ENCODE measurements at places on chromosomes 3 and 15. TPM values are rescaled to one million over a fixed set of nuclear protein-coding genes. Genes with fewer than 3 reads are reported as not detected.

DNA sequence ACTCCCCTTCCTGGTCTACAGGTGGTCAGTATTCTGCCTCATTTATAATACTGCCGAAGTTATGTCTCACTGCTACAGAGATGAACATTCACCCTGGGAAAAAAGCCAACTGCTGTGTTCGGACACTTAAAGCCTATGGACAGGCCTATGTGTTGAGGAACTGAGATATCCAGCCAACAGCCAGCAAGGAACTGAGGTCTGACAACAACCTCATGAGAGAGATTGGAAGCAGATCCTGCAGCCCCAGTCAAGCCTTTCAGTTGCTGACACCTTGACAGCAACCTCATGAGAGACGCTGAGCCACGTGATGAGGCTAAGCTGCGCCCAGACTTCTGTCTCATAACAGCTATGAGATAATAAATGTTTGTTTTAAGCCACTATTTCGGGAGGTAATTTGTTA, 18.2 kb upstream of the FHIT start:
- DNase-seq, result no peak

DNA sequence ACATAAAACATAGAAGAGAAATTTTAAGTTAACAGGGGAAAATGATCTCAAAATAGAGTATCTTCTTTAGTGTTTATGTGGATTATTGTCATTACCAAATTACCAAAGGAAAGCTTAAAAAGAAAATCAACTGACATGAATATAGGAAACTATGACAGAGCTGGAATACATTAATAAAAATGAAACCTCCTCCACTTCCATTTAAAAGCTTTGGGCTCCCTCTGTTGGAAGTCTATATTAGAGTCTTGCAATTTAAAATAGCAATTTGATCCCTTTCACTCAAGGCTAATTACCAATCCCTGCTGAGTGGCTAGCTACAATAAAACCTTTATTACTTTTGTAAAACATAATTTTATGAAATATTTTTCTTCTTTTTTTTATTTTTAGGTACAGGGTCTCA, 61.4 kb upstream of the IMPG2 start:
- DNase-seq, result no peak

Gene ADCY5
- 1.7 TPM for polyA plus RNA-seq

- no peak for DNase-seq
These were observed 320.7 kb downstream of the ZNF621 start for GRCh38 chr3:40845447-40845846.

DNA sequence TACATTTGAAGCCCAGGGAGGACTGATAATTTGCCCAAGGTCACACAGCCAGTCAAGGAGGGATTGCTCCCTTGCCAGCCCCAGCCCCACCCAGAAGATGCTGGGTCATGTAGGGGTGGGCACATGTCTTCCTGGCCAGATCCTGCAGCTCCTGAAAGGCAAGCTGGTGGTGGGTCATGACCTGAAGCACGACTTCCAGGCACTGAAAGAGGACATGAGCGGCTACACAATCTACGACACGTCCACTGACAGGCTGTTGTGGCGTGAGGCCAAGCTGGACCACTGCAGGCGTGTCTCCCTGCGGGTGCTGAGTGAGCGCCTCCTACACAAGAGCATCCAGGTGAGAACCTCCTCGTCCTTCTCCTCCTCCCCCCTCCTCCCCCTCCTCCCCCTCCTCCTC, 13.2 kb downstream of the ISG20 start:
- DNase-seq, result no peak

Gene UPK1B
- 8.6 TPM for polyA plus RNA-seq

DNA sequence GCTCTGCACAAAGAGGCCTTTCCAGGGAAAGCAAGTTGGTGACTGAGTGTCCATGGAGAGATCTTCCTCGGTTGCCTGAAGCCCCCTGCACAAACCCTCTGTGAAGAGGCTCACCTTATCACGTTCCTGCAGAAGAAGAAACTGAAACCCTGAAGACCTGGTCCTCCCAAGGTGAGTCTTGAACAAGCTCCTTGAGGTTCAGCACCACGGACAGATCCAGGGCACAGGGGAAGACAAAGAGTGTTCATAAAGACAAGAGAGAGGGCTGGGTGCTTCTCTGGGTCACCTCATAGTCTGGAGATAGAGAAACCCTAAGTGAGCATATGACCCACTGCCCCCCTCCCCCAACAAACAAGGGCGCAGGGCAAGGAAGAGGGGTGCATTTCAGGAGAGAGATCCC, 21.7 kb upstream of the TBC1D21 start:
- DNase-seq, result peak; percentile 80

Gene ANKRD34C
- polyA plus RNA-seq, result 0.07 TPM

Gene TM4SF1
- 38.8 TPM for polyA plus RNA-seq

DNA sequence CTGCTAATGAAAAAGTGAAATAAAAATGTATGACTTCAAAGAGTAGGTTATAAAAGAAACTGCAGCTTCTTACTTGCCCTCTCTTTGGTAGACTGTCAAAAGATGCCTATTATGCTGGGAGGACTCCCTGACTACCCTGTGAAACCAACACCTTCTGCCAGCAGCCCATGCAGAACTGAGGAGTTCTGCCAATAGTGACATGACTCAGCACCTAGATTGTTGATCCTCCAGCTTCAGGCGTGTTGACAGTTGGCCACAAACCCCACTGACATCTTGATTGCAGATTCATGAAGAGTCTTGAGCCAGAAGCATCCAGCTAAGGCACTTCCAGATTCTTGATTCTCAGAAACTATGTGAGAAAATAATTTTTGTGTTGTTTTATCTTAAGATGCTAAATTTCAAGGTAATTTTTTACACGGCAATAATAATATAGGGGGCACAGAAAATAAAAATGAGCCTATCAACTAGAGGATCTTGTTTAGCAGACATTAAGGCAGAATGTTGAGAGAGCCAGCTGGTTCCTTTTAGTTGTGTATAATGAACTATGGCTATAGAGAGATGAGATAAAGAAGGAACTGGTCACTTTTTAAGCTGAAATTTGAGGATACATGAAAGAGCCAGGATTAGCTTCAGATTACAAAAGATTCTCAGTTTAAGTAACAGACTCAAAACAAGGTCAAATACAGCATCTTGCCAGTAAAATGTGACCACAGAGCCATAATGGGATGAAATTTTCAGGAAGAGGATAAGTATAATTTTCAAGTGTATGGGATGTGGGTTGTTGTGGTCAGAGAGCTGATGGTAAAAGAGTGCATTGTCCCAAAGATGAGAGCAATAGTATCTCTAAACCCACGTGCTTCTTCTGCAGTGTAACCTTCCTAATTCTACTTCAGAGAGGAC, 588.7 kb upstream of the CBLB start:
- no peak for DNase-seq

Gene TMOD2
- 4.8 TPM for polyA plus RNA-seq

Gene CEP152
- polyA plus RNA-seq, result 3.0 TPM

Gene ARNT2
- 2.4 TPM for polyA plus RNA-seq

- no peak for DNase-seq
These were observed 42.9 kb upstream of the PLCL2 start for GRCh38 chr3:16841904-16842271.

DNA sequence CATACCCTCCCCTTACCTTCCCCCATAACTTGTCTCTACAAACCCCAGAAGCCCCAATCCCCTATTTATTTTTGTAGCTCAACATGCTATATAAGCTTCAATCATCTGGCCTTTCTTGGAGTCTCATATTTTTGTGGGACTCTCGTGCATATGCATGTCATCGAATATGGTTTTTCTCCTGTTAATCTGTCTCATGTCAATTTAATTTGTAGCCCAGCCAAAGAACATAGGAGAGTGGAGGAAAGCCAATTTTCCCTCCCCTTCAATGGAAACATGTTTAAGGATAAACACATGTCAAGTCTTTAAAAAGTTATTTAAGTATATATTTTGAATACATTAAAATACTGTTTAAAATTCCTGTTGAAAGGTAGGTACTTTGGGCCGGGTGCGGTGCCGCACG, 172.2 kb downstream of the GMNC start:
- DNase-seq, result no peak

Gene STAB1
- 315 TPM for polyA plus RNA-seq

GRCh38 chr3:195554458-195554857, 11.3 kb upstream of the PPP1R2 start:
- DNase-seq, result no peak

DNA sequence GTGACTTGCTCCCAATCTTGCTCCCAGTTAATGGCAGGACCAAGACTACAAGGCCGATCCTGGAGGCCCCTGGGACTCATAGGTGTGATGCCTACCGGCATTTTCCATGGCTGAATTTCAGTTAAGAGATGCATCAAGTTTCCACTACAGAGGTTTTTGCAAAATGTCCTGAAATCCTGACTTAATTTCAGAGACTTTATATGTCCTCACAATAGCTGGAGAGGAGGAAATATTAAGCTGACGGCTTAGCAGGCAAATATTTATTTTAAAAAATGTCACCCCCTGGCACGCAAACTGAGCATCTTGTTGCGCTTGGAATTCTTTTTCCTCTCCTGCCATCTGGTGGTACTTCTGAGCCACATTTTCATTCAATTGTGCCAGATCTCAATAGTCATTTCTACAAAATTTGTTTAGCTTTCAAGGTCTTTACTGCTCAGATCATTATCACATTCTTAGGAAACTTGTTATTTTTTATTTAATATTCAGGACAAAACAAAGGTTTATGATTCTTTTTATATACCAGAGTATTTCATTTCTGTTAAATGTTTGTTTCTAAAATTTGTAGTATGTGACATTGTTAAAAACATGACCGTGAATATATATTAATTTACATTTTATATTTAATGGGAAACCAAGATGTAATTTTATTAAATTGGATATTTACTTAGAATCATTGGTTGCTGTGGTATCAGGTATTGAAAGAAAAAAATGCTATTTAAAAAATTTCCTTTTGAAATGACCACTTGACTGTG, 189.2 kb upstream of the THRB start:
- no peak for DNase-seq

Gene IQCF5
- polyA plus RNA-seq, result not detected

GRCh38 chr15:87145696-87146095, 1066.0 kb downstream of the AGBL1 start:
- DNase-seq, result no peak

- DNase-seq, result no peak
These were observed 77.8 kb upstream of the RNU6-1 start for GRCh38 chr15:67917636-67918035.

DNA sequence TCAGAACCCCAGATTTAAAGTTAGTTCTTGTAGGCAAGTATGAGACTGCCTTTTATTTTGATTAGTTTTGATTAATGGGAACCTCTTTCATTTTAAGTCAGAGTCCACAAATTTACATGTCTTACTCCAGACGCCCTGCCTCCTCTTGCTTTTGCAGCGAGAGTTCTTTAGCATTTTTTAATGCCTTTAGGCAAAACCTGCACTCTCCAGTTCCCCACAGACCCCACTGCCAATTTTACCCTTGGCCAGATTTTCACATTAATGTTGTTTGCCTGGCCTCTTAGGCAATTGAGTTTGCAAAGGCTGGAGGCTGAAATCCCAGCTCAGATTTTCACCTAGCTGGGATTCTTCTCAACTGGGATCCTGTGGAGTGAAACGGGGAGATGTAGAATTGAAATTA, 85.8 kb downstream of the GAP43 start:
- no peak for DNase-seq

Gene LYZL4
- 0.46 TPM for polyA plus RNA-seq

DNA sequence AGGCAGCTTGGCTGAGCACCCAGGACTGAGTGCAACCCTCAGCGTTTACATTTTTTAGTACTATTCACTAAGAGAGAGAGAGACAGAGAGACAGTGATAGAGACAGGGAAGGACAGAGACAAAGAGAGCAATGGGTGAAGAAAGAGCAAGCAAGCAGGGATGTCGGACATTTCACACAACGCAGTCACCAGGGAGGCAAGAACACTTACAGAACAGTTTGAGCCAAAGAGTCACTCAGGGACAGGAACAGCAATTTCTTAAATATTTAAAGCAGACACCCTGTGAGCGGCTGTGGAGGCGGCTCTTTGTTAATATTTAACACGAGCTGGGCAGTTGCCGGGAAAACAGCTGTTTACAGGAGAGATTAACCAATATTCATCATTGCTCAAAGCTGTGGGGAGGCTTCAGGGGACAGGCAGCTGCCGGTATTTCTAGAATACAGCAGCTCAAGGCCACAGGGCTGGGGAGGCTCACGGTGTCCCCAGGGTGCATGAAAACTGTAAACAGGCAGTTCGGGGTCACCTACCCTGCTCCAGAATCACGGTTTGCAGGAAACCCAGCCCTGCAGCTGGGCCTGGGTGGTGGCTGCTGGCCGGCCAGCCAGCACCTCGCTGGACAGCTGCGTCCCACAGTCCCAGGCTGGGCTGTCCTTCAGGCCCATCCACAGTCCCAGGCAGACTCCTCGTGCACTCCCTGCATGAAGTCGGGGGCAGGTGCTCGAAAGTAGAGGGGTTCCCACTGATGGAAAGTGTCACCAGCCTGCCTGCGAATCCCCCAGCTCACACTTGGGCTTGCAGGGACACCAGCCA, 38.8 kb upstream of the PCSK6 start:
- no peak for DNase-seq

Gene STAC
- 0.80 TPM for polyA plus RNA-seq

DNA sequence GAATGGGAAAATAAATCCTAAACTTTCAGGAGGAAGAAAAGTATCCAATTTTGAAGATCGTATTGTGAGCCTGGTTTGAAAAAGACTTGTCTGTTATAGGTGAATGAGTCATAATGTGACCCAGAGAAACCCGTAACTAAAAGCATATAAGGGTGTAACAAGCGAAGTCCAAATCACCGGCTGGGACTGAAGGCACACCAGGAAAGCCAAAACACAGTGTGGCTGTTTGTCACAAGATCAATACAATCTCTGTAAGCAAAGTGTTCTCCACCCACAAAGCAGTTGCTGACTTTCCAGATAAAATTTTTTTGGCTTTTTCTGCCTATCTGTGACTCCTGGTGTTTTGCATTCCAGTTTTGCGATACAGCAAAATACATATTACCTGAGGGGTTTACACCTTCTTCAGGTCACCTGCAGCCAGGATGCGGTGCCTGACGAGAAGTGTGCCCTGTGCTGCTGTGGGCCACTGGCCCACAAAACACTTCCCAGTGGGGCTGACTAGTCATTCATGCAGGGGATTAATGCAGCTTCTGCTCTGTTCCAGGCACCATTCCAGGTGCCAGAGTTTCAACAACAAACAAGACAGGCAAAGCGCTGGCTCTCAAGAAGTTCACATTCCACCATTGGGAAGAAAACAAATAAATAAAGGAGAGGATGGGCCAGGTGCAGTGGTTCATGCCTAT, 14.4 kb downstream of the HES1 start:
- no peak for DNase-seq

GRCh38 chr3:184546252-184546651, 15.3 kb upstream of the EPHB3 start:
- no peak for DNase-seq

Gene P2RY12
- polyA plus RNA-seq, result 0.59 TPM

Gene LTK
- 0.66 TPM for polyA plus RNA-seq

Gene IMPG2
- polyA plus RNA-seq, result 0.23 TPM

Gene TGM5
- polyA plus RNA-seq, result 1.2 TPM

Gene SORD
- polyA plus RNA-seq, result 4.3 TPM

GRCh38 chr15:92438471-92438870, 44.8 kb downstream of the ST8SIA2 start:
- no peak for DNase-seq

DNA sequence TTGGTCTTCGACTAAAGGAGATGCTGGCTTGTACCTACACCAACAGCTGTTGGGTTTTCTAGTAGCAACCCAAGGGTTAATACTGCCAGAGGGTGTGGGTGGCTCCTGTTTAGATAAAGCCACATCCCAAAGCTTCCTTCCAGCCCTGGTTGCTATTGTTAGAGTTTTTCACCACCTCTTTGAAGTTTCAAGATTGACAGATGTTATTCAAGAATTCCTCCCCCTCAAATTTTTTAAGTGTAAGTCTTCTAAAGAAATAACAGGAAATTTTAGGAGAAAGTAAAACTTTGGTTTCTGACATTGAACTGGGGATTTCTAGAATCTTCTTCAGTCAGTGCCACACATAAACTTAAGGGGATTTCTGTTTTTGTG, 60.9 kb downstream of the TGFBR2 start:
- DNase-seq, result no peak

- DNase-seq, result no peak
These were observed 364.9 kb downstream of the NAALADL2 start for GRCh38 chr3:175224051-175224450.
